Fibroblast of pulmonary artery (primary cell): ENCODE measurements at places on chromosomes 7 and 10.
A peak's percentile ranks its signal among the peaks of the same experiment; 100 is the strongest.

- peak; percentile 97 for DNase-seq
Measured at GRCh38 chr10:102802920-102803534, 34.2 kb downstream of the CYP17A1 start.

DNA sequence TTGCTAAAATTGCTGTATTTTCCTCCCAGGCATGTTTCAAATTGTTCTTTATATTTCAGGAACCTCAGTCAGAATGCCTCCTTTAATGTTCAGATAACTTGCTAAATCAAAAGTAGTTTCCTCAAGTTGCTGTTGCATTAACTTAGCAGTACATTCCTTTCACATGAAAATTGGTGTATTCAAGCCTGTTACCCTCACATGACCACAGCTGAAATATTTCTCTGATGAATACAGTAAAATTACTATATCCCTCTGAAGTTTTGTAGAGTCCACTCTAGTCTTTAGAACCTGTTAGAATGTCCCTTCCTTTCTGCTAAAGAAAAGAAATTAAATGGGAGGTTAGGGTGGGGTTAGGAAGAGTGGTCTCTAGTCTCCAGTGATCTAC lies 24.5 kb upstream of the C1GALT1 start:
- DNase-seq = peak; percentile 33

DNA sequence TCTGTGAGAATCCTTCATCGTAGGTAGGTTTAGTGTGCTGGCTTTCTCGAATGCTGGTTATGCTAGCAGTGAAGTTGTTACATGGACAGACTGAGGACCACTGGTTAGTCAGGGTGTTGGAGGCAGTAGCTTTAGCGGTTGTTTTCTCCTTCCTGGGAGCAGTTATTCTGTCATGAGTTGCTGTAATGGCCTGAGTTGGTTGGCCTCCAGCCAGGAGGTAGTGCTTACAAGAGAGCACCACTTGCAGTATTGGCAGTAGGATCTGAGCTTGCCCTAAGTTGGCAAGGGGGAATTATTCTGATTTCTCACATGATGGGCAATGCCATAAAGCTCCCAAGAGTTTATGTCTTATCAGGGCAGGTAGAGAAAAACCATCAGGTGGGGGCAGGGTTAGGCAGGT lies 58.0 kb downstream of the IPMK start:
- DNase-seq = peak; percentile 10

DNA sequence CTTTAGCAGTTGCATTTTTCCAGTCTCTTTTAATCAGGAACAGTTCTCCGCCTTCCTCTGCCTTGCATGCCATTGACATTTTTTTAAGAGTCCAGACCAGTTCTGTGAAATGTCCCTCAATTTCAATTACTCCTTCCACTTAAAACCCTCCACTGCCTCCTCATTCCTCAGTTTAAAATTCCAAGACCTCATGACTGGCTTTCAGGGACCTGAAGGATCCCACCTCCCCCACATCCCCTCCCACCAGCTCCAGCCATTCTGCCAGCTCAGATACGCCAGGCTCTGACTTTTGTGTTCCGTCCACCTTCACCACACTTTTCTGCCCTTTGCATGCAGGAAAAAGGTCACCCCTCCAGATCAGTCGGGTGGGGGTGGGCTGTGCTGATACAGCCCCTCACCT lies 8.7 kb downstream of the TNRC18 start:
- no peak for DNase-seq

DNA sequence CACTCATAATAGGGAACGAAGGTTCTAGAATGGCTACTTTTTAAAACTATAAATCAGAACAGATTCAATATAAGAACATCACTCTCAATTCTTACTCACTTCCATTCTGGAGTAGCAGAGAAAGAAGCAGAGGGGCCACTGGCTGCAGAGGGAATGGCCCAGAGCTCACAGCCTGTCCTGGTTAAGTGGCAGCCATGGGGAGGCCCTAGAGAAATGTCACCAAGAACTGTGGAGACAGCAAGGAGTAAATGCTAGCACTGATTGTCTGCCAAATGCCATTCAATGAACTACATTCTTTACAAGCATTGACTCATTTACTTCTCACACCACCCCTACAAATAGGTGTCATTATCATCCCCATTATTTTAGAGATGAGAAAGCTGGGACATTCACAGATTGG lies 74.6 kb upstream of the KCNMA1 start:
- DNase-seq = no peak

GRCh38 chr10:109769966-109770365 lies 153.3 kb downstream of the XPNPEP1 start:
- DNase-seq = no peak

GRCh38 chr10:73893426-73893825 lies 17.5 kb upstream of the PLAU start:
- no peak for DNase-seq

DNA sequence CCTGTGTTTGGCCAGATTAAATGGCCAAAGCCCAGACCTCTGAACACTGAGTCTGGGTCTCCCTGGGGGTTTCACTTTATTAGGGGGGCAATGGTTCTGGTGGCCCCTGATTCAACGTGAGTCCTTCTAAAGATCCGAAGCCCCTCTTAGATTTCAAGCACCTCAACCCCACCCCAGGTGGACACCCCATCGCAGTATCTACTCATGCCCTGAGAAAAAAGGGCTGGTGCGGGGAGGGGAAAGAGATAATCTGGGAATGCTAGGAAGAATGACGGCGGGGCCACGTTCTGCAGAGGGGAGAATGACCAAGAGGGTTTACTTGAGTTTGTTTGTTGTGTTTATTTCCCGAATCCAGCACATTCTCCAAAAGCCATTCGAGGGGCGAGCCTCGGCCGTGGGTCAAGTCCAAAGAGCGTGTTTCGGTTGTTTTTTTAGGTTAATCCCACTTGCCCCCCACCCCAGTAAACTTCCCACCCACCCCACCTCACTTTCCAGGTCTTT lies 832 bp downstream of the PDLIM1 start:
- DNase-seq = no peak

GRCh38 chr7:20470726-20471125 lies 140.0 kb downstream of the ITGB8 start:
- no peak for DNase-seq

DNA sequence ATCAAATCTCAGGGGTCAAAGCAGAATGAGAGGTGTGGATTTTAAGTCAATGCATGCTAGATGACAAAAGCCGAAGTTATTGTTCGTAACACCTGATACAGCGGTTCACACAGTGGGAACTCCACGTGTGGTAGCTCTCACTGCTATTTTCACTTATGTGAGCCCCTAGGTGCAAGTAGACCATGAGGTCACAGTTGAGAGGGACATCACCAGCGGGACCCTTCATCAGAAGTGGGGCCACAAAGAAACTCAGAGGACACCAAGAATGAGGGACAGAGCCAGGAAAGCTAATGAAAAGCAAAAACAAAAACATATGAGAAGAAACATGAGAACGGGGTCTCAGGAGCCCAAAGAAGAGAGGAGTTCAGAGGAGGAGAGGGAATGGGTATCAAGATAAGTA lies 63.5 kb downstream of the ADAM12 start:
- no peak for DNase-seq

GRCh38 chr7:137882261-137882668 lies 35.5 kb upstream of the DGKI start:
- DNase-seq = peak; percentile 97

DNA sequence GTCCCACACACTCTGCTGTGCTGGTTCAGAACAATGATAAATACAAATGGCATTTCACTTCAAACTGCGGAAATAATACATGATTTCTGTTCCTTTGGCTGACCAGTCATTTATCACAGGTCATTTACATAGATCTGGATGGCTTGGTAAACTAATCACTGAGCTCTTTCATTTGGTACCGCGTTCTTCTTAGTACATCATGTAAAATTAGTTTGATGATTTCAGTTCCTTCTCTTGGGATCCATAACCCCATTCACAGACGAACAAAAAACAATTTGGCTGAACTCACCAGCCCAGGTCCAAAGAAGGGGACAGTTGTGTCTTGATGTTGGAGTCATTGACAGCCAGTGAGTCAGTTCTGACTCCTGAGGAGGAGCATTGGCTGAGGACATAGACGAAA lies 689.8 kb downstream of the INHBA start:
- no peak for DNase-seq

DNA sequence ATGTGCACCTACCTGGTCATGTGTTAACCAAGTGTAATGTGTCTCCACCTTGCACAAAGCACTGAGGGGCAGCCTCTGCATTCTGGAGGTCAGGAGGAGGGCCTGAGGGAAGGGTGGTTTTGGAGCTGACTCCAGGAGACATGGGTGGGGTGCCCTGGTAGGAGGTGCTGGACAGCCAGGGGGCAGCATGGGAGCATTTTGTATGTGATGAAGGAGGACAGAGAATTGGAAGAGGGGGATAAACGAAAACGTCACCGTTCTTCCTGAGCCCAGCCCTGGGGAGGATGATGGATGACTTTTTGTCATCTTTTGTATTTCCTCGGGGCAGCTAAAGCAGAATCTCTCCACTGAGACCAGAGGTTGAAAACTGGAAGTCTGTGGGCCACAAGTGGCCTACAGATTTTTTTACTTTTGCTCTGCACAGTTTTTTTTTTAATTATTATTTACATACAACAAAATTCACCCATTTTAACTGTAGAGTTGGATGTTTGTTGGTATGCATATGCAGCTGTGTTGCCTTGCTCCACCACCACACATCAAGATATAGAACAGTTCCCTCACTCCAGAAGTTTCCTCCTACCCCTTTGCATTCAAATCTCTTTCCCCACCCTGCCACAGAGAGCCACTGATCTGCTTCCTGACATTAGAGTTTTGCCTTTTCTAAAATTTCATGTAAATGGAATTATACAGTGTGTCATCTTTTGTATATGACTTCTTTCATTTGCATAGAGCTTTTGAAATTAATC lies 242.5 kb downstream of the VTI1A start:
- DNase-seq = peak; percentile 33

DNA sequence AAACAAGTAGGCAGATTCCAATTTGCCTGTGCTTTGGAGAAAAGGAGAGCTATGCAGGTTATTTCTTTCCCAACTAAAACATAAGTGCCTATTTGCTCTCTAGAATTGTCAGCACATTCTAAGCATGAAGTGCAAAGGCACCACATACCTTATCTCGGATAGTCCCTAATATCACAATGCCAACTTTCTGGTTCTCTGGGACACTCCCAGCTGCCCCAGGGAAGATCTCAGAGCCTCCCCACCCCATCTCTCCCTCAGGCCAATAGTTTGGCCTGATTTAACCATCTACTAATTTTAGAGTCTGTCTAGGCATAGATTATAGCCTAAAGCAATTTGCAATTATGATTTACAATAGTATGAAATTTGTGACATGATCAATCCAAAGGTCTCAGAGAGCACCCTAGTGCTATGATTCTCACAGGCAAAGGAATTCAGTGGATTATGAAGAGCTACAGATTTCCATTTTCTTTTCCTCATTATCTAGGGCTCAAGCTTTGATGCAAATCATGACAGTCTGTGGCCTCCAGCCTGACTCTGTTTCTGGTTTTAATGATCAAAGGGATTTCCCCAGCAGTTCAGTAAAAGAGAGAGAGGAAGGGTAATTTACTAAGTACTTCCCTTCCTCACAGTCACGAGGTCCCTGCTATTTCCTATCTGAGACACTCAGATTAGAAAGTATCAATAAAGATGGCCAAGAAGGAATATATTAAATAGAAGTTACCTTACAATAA lies 29.0 kb upstream of the IL6 start:
- no peak for DNase-seq

DNA sequence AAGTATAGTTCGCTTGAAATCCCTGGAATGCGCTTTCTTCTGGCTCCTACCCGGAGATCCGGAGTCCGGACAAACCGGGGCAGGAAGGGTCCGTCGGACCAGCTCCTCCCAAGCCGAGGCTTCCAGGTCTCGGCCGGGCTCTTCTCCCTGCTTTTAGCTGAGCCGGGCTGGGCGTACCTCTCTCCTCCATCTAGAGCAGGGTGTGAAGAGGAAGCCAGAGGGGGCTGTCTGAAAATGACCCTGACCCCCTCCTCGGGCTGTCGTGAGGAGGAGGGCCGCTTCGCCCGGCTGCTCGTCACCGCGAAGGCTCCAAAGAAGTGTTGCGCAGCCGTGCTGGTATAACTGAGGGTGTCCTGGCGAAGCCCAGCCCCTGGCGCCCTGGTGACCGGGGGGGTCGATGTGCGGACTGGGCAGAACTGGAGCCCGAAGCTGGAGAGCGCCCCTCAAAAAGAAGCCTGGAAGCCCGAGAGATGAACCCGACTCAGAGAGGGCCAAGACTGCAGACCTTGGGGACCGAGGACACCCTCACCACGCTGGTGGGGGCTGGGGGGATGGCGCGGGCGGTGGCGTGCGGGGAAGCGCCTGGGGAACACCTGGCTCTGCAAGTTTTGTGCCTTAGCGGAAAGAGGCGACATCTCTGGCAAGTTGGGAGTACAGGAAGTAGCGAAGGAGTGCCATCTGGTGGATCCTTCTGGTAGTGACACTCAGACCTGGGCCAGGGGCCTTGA lies 5.7 kb downstream of the KAZALD1 start:
- peak; percentile 86 for DNase-seq

GRCh38 chr10:3948843-3949242 lies 163.8 kb upstream of the KLF6 start:
- peak; percentile 82 for DNase-seq

GRCh38 chr7:137703291-137704010 lies 143.3 kb downstream of the DGKI start:
- peak; percentile 20 for DNase-seq

- DNase-seq = no peak
Measured at GRCh38 chr10:1126461-1126860, 70.3 kb downstream of the WDR37 start.

- DNase-seq = no peak
Measured at GRCh38 chr7:23700046-23700445, 10.0 kb upstream of the STK31 start.

DNA sequence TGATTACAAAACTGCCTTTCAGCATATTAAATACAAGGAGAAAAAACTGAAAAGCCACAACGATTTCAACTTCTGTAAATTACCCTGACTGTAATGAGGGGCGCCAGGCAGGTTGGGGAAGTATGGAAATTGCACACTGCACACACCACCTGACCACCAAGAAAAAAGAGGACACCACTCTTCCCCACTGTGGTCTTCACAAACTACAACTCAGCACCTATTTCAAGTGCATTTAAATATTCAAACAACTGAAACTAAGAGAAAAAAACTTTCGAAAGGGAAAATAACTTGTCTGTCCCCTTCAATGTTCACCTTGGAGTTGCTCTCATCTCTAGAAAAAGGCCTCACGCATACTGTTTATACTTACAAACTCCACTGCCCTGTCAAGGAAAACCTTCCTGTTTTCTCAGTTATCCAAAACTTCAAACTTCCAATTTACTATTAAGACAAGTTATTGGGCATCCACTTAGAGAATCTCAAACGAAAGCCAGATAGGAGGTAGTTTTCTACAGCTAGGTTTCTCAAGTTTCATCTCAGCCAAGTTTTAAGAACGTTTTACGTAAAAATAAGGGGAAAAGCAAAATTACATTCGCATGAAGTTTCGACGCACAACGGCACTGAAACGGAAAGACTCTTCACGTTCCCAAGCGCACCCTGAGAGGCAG lies 1.4 kb downstream of the LARP4B start:
- DNase-seq = no peak

- peak; percentile 12 for DNase-seq
Measured at GRCh38 chr10:114605155-114605797, 52.8 kb downstream of the ABLIM1 start.

GRCh38 chr10:132347211-132347930 lies 15.4 kb downstream of the LRRC27 start:
- DNase-seq = no peak

GRCh38 chr10:49664006-49664841 lies 15.2 kb upstream of the C10orf53 start:
- DNase-seq = no peak
